ENCODE measurements at places on chromosomes 2 and 18.

DNA sequence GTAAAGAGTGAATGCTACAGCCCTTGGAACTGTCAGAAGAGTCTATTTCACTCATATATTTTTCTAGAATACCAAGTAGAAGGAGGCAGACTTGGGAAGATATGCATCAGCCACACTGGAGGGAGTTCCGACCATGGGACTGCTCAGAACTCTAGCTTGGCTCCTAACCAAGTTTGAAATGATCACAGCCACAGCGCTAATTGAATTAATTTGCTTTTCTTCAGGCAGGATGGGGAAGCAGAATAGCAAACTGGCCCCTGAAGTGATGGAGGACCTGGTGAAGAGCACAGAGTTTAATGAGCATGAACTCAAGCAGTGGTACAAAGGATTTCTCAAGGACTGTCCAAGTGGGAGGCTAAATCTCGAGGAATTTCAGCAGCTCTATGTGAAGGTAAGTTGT lies 51.4 kb downstream of the VSNL1 start:
- no peak for DNase-seq

- no peak for DNase-seq
Observed at GRCh38 chr2:37825586-37825985, 99.5 kb upstream of the RMDN2 start.

GRCh38 chr2:66467718-66468117 lies 32.8 kb downstream of the MEIS1 start:
- no peak for DNase-seq

DNA sequence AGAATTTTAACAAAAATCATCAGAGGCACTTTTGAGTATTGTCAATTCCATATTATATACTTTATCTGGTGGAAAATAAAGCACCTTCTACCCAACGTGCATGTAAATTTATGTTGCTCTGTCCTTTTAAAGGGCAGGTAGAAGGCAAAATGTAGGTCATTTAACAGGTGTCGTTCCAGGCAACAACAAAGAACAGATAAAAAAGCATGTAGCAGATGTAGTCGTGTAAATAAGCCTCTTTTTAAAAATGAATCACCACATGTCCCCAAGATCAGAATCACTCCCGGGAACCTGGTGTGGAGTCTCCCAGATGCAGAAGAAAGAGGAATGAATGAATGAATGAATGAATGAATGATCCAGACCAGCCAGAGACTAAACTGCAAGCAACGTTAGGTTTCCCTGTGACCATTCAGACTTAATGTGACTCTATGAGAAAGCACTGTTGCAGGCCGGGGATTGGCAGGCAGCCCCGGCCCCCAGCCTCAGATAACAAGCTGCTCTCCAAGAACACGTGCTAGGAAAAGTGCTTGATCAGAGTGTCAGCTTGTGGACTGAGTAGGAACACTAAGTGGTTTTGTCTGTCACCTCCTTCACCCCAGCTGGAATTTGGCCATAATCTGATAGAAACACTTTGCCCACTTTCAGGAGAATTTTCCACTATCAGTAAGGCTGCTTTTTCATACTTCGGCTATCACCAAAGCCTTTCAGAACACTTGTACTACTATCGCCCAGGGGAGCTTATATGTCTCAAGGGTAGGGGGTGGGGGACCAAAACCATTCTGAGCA lies 100.6 kb downstream of the CDK15 start:
- no peak for DNase-seq

DNA sequence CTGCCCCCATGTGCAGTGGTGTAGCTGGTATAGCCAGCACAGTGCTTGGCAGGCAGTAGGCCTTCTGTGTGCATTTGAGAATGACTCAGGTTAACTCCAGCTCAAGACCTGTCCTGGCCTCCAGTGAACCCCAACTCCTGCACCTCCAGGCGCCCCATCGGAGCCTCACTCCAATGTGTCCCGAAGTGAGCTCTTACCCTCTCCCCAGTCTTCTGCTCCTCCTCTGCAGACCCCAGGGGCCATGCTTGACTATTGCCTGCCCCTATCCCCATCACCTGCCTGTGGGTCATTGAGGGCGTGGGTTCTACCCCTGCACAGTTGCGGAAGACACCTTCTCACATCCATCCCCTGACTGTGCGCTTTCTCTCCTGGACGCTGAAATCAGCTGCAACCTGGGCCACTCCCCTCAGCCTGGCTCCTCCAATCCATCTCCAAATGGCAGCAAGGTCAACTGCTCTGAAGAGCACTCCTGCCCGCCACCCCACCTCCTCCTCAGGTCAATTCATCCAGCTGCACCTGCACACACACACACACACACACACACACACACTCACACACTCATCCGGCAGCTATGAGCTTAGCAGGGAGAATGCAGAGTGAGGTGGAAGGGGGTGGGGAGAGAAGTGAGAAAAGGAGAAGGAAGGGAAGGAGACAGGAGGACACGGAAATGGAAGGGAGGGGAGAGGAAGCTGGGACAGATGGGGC lies 130.3 kb upstream of the GLI2 start:
- no peak for DNase-seq

- DNase-seq = no peak
Observed at GRCh38 chr2:25514043-25514637, 159.2 kb downstream of the DTNB start.

DNA sequence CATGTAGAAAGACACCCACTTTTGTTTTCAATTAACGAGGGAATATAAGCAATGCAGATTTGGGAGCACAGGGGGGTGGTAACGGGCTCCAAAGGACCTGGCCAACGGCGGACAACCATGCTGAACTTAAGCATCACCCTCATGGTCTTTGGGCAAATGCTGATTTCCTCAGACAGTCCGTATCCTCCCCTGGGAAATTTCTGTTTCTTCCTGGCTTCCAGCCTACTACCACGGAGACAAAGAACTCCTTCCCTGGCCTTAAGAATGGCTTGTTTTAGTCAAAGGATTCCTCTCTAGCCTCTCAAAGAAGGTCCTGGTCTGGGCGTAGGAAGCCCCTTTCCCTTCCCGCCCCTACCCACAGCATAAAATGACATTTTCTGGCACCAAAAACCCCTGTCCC lies 34.3 kb downstream of the EN1 start:
- peak; percentile 39 for DNase-seq

- no peak for DNase-seq
Observed at GRCh38 chr2:96866986-96867755, 2.7 kb downstream of the SEMA4C start.

- DNase-seq = no peak
Observed at GRCh38 chr2:207394812-207395534, 134.8 kb upstream of the CREB1 start.

GRCh38 chr2:164595031-164595430 lies 26.3 kb downstream of the GRB14 start:
- no peak for DNase-seq

- no peak for DNase-seq
Observed at GRCh38 chr2:80482276-80482675, 177.7 kb upstream of the LRRTM1 start.

- no peak for DNase-seq
Observed at GRCh38 chr18:37547196-37547827, 18.3 kb downstream of the CELF4 start.

- no peak for DNase-seq
Observed at GRCh38 chr2:223060201-223060825, 8.3 kb downstream of the KCNE4 start.

- DNase-seq = no peak
Observed at GRCh38 chr2:18560797-18561085, 288 bp upstream of the RDH14 start.

- no peak for DNase-seq
Observed at GRCh38 chr2:215619989-215620388, 184.1 kb upstream of the FN1 start.

Measured in islet precursor cell (in vitro differentiated cells).